ENCODE measurements at places on chromosomes 3 and 15. TPM values are rescaled to one million over a fixed set of nuclear protein-coding genes. Genes with fewer than 3 reads are reported as not detected.

GHSR gene
- not detected for total RNA-seq

SEMA5B gene
- not detected for total RNA-seq

HTR3E gene
- total RNA-seq = not detected

TM4SF1 gene
- total RNA-seq = 152 TPM

TCAIM gene
- total RNA-seq = 24.9 TPM

IGF1R gene
- total RNA-seq = 15.5 TPM

NR2F2 gene
- total RNA-seq = 4.0 TPM

SHISA5 gene
- 108 TPM for total RNA-seq

CLRN1 gene
- not detected for total RNA-seq

ARNT2 gene
- 5.3 TPM for total RNA-seq

UBE3A gene
- total RNA-seq = 39.8 TPM

TTLL13 gene
- 0.06 TPM for total RNA-seq

DUOX2 gene
- total RNA-seq = 0.04 TPM

PTPN9 gene
- total RNA-seq = 13.4 TPM

SLC26A6 gene
- total RNA-seq = 7.8 TPM

PATL2 gene
- 0.12 TPM for total RNA-seq

P2RY13 gene
- total RNA-seq = not detected

SPATA12 gene
- 0.14 TPM for total RNA-seq

AQP9 gene
- not detected for total RNA-seq

C3orf85 gene
- total RNA-seq = not detected

GOLGA6L25 gene
- not detected for total RNA-seq

BNC1 gene
- total RNA-seq = not detected

TLR9 gene
- not detected for total RNA-seq

PODXL2 gene
- 13.0 TPM for total RNA-seq

ACSBG1 gene
- 1.4 TPM for total RNA-seq

RPL22L1 gene
- 772 TPM for total RNA-seq

EPHB3 gene
- total RNA-seq = 1.0 TPM

DAZL gene
- not detected for total RNA-seq

CCR3 gene
- total RNA-seq = 0.29 TPM

DLEC1 gene
- total RNA-seq = not detected

PLD1 gene
- 19.0 TPM for total RNA-seq

GOLGA6L10 gene
- total RNA-seq = not detected

FAM174B gene
- total RNA-seq = 0.14 TPM

CYP11A1 gene
- not detected for total RNA-seq

IMPG2 gene
- 0.08 TPM for total RNA-seq

PLA2G4D gene
- not detected for total RNA-seq

FRMD4B gene
- 4.2 TPM for total RNA-seq

LMOD3 gene
- total RNA-seq = not detected

SRPRB gene
- 98.0 TPM for total RNA-seq

CAMK2N2 gene
- 1.6 TPM for total RNA-seq

TFG gene
- 128 TPM for total RNA-seq

GOLGA8A gene
- 2.1 TPM for total RNA-seq

TRPM1 gene
- not detected for total RNA-seq

ITIH4 gene
- total RNA-seq = 0.10 TPM

All from H4 (cell line).